ENCODE measurements at places on chromosomes 12 and 14.
A peak's percentile ranks its signal among the peaks of the same experiment; 100 is the strongest.

DNA sequence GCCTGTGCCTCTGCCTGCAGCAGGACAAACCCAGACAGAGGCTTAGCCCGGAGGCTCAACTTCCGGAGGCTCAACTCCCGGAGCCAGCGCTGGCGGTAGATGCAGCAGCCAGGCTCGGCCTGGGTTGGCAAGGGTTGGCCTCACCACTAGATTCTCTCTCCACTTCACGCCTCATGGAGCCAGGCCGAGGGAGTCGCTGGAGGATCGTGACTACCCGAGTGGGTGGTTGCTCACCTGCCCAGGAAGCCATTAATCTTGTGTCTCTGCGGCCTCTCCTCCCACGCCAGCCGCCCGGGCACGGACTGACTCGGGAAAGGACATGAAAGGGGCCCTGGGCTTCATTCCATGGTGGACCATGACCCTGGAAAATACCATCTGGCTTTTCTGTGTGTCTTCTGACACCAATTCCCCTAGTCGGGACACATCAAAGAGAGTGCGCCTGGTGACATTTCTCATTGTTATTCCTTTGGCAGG lies 20.8 kb downstream of the ESRRB start:
- no peak for DNase-seq

DNA sequence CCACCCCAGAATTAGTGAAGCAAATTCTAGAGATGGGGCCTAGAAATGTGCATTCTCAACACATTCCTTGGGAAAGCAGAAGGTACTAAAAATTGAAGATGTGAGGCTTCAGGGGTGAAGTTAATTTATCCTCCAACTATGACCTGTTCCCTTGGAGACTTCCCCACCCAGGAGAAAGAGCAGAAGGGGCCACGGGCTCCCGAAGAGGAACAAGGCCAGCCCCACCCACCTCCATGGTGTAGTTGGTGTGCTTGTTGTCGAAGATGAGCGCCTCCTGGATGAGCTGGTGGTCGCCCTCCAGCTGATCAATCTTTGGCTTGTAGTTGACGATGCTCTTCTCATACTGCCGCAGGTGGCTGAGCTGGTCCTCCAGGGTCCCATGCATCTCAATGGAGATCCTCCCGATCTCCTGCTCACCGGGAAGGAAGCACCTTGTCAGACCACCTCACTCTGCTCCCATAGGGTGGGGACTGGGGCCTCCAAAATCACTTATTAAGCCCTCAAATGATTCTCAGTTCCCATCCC lies 87.8 kb upstream of the ZFP36L1 start:
- no peak for DNase-seq

- no peak for DNase-seq
Measured at GRCh38 chr14:80425686-80426085, 214.4 kb upstream of the DIO2 start.

DNA sequence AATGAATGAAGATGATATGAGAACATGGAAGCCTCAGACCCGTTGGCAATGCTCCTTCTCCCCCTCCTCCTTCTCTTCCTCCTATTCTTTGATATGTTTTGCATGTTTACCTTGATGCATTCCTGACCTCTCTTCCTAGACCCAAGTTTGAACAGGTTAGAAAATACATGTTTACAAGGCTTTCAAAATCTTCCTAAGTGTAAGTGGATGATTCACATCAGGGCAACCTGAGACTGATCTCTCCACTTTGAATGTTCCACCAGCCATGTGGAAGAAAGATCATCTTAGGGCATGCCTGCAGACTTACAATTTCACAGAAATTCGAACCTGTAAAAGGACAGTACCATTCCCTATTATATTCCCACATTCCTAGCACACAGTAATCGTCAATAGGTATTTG lies 18.0 kb upstream of the LDHB start:
- no peak for DNase-seq

DNA sequence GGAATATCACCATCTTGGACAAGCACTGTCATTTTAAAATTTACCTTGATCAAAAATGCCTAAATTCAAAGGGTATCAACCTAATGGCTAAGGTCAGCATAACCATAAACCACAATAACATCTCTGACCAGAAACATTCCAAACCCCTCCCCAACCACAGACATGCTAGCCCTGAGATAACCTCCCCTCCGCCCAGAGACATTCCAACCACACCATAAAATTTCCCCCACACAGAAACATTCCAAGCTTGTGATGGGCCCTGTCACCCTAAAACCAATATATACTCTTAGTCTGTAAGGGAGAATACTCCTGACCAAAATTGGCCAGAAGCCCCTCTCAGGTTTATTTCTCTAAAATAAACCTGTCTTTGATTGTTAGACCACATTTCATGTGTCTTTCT lies 17.7 kb downstream of the EPYC start:
- DNase-seq, result no peak

DNA sequence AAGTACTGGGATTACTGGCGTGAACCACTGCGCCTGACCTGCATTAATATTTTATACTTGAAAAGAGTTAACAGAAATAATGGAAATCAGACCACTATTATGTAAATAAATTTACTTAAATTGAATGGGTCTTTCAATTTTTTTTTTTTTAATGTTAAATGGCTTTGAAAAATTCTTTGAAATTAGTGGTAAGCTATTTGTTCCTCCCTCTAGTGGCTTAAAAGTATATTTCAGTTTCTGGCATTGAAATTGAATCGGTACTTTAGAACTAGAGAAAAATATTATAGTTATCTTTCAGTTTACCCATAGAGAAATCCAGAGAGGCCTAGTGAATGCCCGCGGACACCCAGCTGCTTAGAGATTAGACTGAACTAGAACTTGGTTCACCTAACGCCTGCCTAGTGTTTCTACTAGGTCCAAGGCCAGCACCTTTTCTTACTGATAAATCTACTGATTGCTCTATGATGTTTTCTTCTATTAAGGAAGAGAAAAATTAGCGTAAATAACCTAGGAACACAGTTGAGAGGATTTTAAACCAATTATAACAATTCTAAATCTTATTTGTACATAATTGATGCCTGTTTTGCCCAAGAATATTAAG lies 106.5 kb downstream of the EML1 start:
- DNase-seq, result no peak

DNA sequence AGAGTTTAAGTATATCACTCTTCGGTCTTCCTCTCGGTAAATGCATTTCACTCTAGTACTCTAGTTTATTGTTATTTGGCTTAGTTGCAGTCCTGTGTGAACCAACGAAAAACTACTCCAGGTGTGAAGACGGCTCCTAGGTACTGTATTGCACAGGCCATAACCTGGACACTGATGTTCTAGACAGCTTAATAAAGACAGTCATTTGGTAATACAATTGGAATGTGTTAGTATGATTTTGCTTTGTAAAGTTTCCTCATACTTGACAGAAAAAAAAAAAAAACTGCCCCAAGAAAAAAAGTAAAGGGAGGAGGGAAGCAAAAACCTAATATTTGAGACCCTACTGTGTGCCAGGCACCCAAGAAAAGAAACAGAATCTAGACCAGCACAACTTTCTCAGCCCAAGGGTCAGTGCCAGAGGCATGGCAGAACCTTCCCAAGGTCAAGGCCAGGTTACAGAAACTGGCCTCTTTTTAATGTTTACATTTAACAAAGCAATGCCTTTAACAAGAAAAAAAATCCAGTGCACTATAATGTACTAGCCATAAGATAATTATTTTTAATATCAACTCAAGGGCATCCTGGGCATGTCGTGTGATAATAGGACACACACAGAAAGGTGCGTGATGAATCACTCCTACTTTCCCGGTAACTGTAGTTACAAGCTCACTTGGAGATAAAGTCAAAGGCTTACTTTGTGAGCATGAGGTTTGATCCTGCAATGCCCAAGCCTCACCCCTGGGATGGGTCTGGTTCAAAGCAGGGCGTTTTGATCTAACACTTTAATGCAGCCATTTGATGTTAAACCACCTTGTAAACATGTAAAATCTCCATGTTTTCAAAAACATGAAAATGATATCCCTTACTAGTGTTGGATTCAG lies 110.6 kb downstream of the BMP4 start:
- DNase-seq, result no peak

DNA sequence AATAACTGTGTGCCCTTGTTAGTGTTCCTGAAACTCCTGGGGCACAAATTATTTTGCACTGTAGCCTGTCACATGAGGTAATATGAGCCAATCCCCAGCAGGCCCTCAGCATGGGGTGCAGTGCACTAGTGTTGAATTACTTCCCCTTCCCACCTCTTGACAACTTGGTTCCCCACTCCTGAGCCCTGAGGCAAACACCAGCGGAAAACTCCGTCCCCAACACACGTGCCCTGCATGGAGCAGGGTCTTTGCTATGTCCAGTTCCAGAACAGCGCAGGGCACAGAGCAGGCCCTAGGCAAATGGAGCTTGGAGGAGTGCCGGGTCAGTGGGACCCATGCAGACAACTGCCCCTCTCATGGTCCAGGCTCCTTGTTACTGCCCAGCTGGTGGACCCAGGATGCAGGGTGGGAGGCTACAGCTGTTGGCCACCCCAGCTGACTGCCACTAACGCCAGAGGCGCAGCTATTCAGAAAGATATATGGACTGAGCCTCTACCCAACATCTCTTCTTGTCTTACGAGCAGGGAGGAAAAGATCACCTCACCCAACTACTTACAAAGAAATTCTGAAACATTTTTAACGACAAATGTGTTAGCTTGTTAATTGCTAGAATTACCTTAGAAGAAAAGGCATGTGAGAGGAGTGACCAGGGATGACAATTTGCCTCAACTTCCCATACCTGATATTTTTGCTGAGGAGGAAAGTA lies 71.6 kb downstream of the NT5DC3 start:
- DNase-seq, result no peak

- no peak for DNase-seq
Measured at GRCh38 chr12:59626382-59626781, 30.6 kb downstream of the SLC16A7 start.

DNA sequence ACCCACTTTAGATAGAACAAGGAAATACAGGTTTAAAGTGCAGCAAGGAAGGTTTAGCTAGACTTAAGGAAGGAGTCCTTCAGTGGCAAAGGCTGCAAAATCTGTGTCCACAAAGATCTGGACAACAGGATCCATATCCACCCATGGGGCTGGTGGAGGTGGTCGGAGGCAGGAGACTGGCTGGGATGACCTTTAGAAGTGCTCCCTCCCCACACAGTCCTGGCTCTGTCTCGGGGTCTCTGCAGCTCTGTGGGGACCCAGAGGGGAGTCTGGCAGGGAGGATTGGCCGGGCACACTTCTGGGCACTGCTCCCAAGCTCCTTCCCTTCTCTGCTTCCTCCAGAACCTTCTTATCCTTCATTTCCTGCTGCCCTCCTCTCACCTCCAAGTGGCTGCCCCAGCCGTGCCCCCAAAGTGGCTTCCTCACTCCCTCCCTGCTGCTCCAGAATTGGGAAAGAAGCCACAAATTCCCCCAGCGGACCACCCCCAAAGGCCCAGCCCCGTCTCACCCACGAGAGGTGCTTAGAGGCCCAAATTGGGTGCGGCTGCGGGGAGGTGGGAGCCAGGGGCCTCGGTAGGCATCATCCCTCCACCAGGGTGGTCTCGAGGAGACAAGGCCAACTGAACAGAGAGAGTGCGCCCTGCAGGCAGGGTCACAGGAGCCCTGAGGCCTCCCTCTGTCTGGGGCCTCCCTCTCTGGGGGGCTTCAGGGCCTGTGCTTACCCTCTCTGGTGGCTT lies 21.9 kb upstream of the PGF start:
- DNase-seq, result no peak

DNA sequence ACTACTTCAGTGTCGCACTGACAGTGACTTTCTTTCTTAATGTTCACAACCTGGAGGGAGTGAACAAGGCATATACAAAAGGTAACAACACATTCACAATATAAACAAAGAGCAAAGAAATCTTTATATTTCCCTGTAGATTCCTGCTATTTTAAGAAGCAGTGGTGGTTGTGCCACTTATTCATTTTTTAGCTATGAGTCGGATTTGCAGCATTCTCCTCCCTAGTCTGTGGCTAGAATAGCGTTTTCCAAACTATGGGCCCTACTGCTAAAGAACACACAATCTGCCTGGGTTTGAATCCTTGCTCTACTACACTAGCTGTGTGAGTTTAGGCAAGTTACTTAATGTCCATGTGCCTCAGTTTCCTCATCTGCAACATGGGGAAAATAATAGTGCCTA lies 18.6 kb upstream of the MDM1 start:
- DNase-seq, result no peak

- no peak for DNase-seq
Measured at GRCh38 chr12:102503056-102503681, 22.8 kb upstream of the IGF1 start.

GRCh38 chr12:122243965-122244364 lies 18.1 kb upstream of the DIABLO start:
- no peak for DNase-seq

DNA sequence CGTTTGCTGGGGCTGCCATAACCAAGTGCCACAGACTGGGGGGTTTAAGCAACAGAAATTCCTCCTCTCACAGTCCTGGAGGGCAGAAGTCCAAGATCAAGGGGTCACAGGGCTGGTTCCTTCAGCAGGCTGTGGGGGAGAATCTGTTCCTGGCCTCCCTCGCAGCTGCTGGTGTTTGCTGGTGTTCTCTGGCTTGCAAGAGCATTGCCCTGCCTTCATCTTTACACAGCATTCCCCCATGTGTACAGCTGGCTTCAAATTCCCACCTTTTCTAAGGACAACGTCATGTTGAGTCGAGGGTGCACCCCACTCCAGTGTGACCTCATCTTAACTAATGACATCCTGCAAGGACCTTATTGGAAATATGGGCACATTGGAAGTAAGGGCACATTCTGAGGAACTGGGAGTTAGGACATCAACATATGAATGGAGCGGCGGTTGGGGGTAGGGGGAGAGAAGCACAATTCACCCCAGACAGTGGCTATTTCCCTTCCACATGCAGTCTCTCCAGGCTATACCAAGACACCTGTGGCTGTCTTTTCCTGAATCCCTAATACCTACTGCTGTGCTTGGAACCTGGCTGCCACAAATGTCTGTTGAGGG lies 123.6 kb downstream of the FOXN3 start:
- DNase-seq, result no peak

DNA sequence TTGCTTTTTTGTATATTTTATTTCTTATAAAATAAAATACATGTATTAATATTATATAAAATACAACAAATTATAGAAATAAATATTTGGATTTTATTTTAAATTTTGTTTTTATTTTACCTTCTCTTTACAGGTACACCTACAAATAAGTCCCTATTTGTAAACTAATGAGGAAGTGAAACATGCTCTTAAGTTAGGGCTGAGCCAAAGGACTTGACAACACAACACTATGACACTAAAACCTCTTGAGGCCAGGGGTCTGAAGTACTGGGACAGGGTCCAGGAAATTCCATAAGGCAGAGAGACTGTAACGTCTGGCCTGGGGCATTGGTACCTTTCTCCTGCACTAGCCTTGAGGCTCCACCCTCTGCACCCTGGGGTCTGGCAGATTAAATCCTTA lies 293.2 kb downstream of the FOXN3 start:
- DNase-seq, result no peak

DNA sequence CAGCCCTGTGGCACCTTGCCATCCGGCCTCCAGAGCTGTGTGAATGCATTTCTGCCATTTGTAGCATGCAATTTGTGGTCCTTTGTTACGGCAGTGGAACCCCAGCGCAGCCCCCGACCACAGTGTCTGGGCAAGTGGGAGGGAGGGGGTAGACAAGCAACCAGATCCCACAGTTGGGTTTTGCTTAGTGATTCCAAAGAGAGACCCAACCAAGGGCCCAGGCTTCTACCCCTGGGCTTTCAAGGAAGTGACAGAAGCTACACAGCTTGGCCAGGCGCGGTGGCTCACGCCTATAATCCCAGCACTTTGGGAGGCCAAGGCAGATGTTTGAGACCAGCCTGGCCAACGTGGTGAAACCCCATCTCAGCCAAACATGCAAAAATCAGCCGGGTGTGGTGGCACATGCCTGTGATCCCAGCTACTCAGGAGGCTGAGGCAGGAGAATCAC lies 17.8 kb downstream of the ZBTB42 start:
- DNase-seq, result peak; percentile 14
